ENCODE measurements at places on chromosomes 3 and 15.

DNA sequence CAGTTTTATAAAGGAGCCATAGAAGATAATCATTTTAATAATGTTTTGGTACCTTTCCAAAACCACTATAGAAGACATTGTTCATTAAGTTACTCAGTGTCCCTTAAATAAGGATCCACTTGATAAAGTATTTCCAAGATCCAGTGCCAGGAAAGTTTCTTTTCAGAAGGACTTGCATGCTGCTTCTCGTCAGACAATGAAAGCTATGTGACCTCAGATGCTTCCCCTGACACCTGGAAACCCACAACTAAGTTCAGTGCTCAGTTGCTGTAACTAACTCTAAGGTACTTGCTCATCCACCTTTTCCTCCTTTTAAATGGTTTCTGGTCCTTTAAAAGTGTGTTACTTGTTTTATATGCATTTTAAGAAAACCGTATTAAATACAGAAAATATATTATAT lies 7.3 kb downstream of the SSR3 start:
- no peak for DNase-seq

- no peak for DNase-seq
Measured at GRCh38 chr3:169542331-169542751, 121.2 kb downstream of the MECOM start.

GRCh38 chr3:40994611-40995010 lies 204.7 kb upstream of the CTNNB1 start:
- DNase-seq = no peak

GRCh38 chr3:42134867-42135464 lies 43.8 kb downstream of the TRAK1 start:
- no peak for DNase-seq

DNA sequence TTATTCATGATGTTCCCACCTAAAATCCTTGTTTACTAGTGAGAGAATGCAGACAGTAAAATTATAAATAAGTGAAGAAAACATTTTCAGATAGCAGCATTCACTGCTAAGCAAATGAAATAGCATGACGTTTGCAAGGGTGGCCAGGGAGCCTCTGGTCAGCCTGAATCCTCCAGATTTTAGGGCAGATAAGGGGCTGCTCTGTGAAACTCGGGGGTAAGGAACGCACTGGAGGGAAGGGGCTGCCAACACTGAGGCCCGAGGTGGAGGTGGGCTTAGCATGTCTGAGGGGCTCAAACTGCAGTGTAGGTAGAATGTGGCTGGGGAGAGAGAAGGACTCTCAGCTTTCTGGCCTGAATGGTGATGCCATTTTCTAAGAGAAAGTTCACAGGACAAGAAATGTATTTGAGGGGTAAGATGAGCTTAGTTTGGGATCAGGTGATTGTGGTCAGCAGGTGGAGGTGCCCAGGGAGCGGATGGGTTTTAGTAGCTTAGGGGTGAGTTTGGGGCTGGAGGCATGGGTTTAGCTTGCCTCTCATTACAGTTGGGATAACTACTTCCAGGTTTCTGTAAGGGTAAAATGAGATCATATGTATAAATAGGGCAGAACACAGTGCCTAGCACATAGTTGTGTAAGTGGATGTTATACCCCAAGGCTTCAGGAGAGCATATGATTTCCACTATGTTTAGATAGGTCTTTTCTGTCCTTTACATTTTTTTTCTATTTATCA lies 20.5 kb downstream of the GPR171 start:
- DNase-seq = no peak

DNA sequence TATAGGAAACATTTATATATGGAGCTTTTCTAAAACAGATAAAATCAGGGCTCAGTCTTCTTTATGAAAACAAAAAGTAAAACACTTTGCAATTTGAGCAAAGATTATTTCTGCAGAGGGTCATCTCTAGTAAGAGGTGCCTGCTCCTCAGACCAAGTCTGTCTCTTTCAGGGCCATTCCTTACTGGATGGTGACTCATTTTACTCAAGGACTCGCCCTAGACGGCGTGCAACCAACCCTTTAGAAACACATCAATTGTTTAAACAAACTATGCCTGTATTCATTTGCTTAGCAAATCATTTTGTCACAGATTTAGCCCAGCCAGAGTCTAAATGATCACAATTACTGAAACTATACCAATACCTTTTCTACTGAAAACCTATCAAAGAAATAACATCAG lies 242.8 kb upstream of the ICE2 start:
- DNase-seq = no peak

- DNase-seq = no peak
Measured at GRCh38 chr3:158651192-158651591, 6.9 kb downstream of the GFM1 start.

- no peak for DNase-seq
Measured at GRCh38 chr15:88061452-88061851, 195.1 kb downstream of the NTRK3 start.

- DNase-seq = no peak
Measured at GRCh38 chr15:34001536-34001935, 33.2 kb downstream of the CHRM5 start.

GRCh38 chr15:63372018-63372705 lies 9.5 kb downstream of the CA12 start:
- DNase-seq = no peak

- DNase-seq = peak; percentile 73
Measured at GRCh38 chr15:90871139-90871715, 2.8 kb downstream of the FURIN start.

DNA sequence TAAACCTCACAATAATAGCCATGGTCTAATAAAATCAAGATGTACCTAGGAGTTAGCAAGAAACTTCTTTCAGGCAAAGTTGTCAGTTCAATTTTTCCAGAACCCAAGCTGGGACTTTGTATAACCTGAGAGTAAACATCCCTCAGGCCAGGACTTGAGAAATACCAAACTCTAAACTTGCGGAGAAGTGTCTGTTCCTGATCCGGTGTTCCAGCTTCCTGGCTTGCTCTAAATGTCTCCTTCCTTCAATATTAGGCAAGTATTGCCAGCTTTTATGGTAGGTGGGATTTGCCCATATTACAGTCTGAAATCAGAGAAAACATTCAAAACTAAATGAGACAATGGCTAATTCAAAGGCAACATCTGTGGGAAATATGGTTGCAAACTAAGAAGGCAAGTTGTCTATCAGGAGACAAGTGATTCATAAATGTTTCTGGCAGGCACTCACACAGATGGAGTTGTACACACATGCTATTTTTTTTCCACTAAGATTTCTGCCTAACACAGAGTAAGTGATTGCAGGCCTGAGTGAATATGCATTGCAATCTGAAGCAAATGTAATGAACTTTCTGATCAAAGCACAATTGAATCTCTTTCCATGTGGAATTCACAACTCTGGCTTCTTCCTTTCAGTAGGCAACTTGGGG lies 88.3 kb upstream of the COL8A1 start:
- DNase-seq = no peak

- DNase-seq = no peak
Measured at GRCh38 chr3:48030188-48030587, 14.0 kb upstream of the MAP4 start.

DNA sequence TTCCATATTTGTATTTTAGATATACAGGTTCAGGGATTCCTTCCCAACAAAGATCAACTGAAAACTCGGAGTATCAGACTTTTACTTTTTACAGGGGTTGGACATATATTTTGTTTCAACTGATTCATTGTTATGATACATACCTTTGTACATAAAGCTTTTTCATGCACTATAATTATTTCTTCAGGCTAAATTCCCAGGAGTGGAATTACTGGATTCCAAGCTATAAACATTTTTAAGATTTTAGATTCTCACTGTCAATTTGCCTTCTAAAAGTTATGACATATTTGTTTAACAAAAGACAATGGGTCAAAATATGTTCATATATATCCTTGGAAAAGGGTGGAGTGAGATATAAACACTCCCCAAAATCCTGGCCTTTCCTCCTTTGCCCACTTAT lies 449.0 kb downstream of the PDCD6IP start:
- no peak for DNase-seq
